Activated CD4-positive, alpha-beta T cell treated with anti-CD3 and anti-CD28 coated beads for 24 hours (primary cell): ENCODE measurements at places on chromosomes 1 and 21.

DNA sequence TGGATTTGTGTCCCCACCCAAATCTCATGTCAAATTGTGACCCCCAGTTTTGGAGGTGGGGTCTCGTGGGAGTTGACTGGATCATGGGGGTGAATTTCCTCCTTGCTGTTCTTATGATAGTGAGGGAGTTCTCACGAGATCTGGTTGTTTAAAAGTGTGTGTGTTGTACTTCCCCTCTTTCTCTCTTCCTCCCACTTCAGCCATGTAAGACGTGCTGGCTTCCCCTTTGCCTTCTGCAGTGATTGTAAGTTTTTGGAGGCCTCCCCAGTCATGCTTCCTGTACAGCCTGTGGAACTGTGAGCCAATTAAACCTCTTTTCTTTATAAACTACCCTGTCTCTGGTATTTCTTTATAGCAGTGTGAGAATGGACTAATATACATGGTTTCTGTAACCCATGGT lies 64.6 kb downstream of the RHOU start:
- no peak for DNase-seq

DNA sequence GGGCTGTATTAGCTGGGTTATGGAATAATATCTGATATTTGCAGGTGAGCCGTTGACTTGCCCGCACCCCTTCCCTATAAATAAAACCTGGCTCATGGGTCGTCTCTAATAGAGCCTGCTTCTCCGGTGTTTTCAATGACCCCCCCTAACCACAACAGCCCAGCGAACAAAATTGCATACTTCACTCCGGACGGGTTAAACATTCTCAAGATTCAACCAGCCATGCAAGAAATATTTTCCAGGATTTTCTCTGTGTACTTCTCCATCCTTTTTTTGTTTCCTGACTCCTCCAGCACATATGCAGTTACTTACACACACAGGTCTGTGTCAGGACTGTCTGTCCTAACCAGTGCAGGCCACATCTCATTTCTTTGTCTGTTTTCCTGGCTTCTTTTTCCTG lies 267.7 kb downstream of the ZNF648 start:
- no peak for DNase-seq

DNA sequence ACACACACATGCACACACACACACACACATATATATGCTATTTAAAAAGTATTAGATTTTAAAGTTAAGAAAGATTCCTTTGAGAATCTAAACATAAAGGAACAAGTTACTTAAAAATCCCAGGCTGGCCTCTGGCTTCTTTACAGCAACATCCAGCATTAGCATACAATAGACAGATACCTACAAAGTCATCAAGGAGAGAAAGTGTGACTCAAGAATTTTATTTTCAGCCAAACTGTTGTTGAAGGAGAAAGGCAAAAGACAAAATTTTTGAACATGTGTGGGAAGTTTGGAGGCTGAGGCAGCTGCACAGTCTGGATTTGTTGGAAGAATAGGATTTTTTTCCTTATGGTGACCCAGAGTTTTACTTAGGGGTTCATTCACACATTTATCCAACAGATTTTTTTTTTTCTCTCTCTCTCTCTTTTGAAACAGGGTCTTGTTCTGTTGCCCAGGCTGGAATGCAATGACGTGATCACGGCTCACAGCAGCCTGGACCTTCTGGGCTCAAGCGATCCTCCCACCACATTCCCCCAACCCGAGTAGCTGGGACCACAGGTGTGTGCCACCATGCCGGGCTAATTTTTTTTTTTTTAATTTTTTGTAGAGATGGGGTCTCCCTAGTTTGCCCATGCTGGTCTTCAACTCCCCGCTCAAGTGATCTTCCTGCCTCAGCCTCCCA lies 24.0 kb upstream of the SPOCD1 start:
- DNase-seq = no peak

DNA sequence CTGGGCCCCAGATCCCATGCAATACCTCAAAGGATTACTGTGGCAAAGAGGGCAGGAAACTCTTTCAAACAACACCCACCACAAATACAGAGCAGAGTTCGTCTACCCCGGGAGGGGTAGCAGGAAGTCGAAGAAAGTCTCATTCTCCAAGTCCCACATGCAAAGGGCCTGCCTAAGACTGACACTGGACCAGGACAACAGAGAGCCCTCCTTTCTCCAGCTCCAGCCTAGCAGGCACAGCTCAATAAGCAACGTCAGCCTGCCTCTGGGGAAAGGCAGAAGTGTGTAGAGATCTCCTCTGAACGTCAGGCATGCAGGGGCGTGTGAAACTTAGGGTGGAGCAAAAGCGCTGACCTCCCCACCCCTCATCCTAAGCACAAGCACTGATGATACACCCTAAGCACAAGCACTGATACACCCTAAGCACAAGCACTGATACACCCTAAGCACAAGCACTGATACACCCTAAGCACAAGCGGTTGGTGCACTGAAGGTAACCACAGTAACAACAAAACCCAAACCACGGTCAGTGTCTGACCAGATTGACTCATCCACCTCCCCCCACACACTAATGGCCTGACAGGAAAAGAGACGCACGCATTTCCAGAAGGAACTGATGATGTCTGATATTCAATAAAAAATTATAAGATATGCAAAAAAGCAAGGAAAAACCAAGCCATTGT lies 1.3 kb downstream of the KRTAP12-3 start:
- no peak for DNase-seq

- no peak for DNase-seq
These were observed 48.7 kb downstream of the SPSB1 start for GRCh38 chr1:9341301-9341845.

GRCh38 chr1:117051224-117052064 lies 8.7 kb upstream of the TTF2 start:
- no peak for DNase-seq
